Glomerular endothelial cell (primary cell): ENCODE measurements at places on chromosomes 4 and X.

DNA sequence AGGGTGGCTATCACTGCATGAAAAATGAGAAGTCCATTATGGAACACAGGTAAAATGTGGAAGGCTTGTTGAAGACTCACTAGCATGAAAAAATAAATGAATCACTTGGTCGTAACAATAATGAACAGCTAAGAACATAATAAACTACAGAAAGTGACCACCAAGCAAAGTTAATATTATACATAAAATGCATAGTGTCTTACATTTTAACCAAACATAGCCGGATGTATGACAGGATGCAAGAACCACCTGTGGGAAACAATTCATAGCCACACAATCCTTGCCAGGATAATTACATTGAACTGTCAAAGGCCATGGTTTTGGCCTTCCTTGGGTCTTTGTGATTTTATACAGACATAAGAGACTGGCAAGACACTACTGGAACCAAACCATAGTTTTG lies 81.9 kb upstream of the ATXN3L start:
- no peak for DNase-seq

- DNase-seq: no peak
These were observed 49.0 kb downstream of the TBC1D19 start for GRCh38 chr4:26632916-26633315.

DNA sequence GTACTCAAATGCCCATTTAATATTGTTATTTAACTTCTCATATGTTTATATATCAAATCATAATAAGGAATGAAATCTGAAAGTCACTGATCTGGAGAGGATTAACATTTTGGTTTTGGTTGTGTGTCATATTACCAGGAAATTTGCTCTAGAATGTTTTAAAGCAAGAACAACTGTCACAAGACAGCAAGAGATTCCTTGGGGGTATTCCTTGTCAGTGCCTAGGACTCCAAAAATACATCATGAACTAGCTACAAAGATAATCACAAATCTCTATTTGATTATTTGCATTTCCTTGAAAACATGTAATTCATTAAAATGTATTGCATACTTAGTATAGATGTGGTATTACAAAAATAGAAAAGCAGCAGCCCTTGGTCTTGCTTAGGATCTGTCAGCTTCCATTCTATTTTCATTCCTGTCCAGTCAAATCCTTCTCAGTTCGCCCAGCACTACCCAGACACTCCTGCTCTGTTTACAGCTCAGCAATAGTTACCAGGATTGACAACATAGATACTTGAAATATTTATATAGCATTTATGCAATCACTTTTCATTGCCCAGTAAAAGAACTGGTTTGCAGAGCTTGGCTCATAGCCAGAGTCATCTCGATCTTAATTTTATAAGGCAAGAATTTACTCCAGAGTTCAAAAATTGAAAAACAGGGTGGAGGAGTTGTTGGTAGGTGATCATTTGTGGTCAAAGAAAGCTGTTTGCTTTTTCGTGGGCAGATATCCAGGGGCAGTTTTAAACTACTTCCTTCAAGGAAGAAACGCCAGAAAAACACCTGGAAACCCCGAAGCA lies 9.2 kb upstream of the BMP3 start:
- no peak for DNase-seq

DNA sequence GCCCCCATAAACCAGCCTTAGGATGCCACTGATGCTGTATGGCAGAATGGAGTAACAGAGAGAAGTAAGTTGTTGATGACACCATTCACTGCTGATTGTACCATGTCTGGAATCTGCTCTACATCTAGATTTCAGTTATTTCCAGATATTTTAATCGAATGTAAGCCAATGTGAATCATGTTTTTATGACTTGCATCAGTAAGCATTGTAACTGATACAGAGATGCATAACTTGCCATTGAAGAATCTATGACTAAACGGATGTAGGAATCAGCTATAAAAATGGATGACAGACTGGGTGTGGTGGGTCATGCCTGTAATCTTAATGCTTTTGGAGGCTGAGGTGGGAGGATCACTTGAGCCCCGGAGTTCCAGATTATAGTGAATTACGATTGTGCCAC lies 161.0 kb upstream of the GATB start:
- DNase-seq: no peak

DNA sequence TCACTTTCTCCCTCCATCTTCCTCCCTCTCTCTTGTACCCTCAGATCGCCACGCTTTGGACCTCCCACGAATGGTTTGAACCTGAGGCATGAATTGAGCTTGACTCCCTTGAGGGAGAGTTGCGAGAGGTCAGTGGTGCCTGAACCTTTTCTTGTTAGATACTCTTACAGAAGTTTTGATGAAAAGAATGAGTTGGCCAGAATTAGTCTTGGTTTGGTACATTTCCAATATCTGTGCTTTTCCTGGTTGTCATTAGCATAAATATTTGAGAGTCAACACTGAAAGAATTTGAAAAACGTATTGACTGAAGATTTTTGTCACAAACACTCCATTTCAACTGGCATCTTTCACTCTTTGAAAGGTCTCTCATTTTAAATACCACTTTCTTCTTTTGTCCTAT lies 510.6 kb upstream of the DIPK2B start:
- DNase-seq: no peak

DNA sequence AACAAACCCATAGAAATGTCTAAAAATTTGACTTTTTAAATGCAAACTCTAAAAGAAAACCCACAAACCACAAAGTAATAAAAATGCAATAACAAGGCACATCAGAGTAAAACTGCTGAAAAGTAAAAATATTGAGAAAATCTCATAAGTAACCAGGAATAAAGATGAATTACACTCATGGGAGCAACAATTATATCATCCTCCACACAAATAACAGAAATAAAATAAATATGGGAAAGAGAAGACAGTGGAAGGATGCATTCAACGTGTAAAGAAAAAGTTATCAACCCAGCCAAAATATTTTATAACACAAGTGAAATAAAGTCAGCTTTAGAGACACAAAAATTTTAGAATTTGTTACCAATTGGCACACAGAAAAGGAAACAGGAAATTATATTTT lies 1420.2 kb downstream of the PCDH18 start:
- no peak for DNase-seq

GRCh38 chrX:107227780-107228485 lies 21.5 kb downstream of the DNAAF6 start:
- DNase-seq: no peak

GRCh38 chr4:74023709-74024108 lies 14.8 kb downstream of the CXCL3 start:
- DNase-seq: no peak

- no peak for DNase-seq
These were observed 171.9 kb upstream of the PGRMC2 start for GRCh38 chr4:128459547-128459946.
